ENCODE measurements at places on chromosomes 3 and 15.

DNA sequence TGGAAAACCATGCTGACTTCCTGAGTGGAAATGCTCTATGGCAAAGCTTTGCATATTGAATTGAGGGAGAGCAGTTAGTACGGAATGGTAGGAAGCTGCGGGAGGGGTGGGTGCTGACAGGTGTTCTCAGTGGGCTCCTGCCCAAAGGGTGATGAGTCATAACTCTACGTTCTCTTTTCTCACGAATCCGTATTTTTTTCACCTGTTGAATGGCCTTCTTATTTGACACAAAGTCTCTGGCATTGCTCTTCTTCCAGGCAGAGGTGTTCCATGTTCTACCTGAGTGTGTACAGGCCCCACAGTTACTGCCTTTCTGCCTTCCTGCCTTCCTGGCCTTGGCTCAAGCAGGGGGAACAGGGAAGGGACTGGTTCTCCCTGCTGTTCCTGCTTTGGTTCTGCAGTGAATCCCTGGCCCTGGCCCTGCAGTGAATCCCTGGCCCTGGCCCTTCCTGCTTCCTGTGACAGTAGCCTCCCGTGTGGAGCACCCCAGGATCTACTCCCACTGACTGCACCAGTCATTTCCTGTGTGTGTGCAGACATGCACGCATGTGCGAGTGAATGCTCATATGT is 31.9 kb downstream of the TRAK1 start:
- no peak for DNase-seq

DNA sequence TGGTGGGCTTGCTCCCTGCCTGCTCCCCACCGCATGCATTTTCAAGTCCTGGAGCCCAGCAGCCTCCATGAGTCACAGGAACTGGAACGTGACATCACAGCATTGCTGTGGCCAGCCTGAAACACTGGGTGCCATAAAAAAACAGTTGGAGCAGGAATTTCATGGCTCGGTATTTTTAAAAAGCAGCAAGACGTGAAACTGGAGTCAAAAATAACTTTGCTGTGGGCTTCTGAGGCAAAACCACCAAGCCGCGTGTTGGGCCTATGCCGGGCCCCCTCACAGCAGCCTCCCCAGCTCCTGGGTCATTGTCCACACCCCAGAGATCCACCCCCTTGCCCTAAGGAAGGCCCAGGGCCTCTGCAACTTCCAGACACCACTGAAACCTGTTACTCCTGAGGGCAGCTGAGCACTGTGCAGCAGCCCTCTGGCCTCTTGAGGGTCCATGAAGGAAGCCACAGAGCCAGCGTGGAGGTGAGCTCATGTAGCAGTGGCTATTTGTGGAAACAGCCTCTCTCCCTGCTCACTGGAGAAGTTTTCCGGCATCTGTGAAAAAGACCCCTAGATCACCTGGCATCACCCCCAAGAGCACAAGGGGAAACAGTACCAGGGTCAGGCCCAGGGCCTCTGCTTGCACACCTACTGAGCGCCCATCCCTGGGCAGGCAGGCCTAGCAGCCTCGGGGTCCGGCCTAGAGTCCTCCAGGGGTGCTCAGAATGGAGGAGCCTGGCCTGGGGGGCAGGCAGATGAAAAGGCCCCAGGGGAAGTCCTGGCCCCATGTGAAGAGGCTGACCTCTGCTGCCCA is 34.0 kb upstream of the DUSP7 start:
- no peak for DNase-seq

DNA sequence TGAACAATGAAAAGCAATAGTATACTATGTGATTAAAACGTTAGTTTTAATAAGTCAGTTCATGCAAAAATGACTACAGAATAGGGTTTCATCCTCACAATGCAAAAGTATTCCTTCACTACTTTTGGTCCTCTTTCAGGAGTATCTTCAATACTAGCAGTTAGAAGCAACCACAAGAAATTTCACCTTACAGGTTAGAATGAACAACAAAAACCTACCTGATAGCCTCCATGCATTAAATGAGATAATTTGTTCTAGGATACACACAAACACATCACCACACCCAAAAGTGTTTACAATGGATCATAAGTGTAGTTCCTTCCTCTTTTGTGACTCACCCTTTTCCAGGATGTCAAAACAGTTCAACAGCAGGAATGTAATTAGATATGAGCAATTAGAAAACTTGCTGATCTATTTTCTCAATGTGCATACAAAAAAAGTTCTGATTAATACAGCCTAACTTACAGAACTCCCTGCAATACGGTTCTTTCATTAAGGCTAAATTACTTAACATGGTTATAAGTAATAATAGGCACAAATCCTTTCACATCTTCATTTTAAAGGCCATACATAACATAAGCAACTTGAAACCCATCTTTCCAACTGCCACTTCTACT is 21.6 kb downstream of the UACA start:
- DNase-seq, result no peak

- DNase-seq, result no peak
Observed at GRCh38 chr15:75238150-75238549, 20.0 kb upstream of the GOLGA6C start.

DNA sequence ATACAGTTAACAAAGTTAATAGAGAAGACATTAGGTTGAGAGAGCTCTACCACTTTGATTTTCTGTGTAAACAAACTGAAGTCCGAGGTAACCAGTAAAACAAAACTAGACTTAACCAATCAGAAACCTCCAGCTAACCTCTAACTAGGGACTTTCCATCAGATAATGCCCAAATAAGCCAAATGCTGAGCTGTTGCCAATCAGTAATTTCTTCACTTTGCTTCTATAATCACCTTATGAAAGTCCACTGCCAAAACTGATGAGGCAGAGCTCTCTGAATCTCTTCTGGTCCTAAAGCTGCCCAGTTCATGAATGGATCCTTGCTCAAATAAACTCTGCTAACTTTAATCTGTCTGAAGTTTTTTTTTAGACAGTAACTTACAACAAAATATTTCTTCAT is 448.0 kb upstream of the NECTIN3 start:
- DNase-seq, result no peak

Measured in stimulated activated CD8-positive, alpha-beta memory T cell treated with anti-CD3 and anti-CD28 coated beads, Interleukin-4, amount 100 ng/mL, for 4 hours (primary cell).